Dorsolateral prefrontal cortex (tissue), 122 donors: ENCODE measurements at places on chromosomes 4 and X. TPM values are rescaled to one million over a fixed set of nuclear protein-coding genes. Genes with fewer than 3 reads are reported as not detected.

The SLC6A14 gene
- total RNA-seq: not detected

The EDNRA gene
- 5.8 TPM for total RNA-seq

GRCh38 chr4:137979938-137980337, 262.2 kb downstream of the SLC7A11 start:
- no peak for DNase-seq

- DNase-seq: no peak
Observed at GRCh38 chrX:47849778-47850177, 13.1 kb downstream of the ZNF81 start.

DNA sequence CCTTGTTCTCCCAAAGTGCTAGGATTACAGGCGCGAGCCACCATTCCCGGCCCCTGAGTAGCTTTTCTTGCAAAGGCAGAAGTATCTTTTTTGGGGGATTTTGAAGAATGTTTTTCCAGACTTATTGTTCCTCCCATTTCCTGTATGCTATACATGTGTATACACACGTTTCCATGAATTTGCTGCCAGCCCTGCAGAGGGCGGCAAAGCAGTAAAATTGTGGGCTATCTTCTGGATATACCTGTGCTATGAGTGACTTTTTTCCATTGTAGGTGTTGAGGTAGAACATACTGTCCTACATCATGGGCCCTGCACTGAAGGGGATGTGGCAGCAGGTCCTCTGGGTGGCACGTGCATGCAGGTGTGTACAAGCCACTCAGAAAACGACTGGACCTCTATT, 16.9 kb upstream of the MED28 start:
- DNase-seq: no peak
